PC-9 (cell line): ENCODE measurements at places on chromosomes 5 and 9. TPM values are rescaled to one million over a fixed set of nuclear protein-coding genes. Genes with fewer than 3 reads are reported as not detected.
A peak's percentile ranks its signal among the peaks of the same experiment; 100 is the strongest.

Gene IFNA8
- not detected in 2 replicates for total RNA-seq

Gene ACTBL2
- 0.98 and 1.5 TPM in 2 replicates for total RNA-seq

Gene CYLC2
- total RNA-seq = not detected in 2 replicates

Gene BRD3OS
- 23.7 and 26.2 TPM in 2 replicates for total RNA-seq

Gene FOXD4L4
- total RNA-seq = 0.24 and 0.53 TPM in 2 replicates

GRCh38 chr9:107620801-107621200 is 131.2 kb upstream of the KLF4 start:
- no peak overlapping the region for H3K27ac ChIP-seq
- DNase-seq = no peak
- H3K36me3 ChIP-seq = no peaks in the 10 kb centered on the region
- H3K4me1 ChIP-seq = no peaks in the 10 kb centered on the region

DNA sequence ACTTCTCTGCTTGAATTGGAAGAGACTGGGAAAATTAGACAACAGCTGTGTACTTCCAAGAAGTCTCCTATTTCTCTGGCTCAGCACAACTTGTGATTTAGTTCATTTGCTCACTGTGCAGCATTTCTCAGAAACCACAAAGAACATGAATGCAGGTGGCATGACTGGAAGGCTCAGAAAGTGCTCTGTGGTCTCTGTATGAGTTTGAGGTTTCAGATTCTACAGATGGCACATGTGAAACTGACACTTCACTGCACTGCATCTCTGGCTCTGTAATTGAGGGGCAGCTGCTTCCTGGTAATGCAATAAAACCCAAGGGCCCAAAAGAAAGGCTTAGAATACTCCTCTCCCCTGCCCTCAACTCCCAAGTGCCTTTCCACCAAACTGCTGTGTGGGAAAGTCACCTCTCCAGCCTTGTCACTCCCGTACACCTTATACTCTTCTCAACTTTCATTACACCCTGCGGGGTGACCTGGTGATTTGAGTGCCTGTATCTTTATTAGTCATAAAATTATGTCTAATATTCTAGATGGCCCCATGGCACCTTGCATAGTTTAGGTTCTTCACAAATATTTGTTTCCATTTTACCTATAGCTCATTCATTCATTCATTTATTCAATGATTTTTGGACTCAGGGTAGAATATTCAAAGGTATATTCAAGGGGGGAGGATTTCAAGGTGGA is 82.5 kb downstream of the ESM1 start:
- H3K4me1 ChIP-seq = no peaks in the 10 kb centered on the region
- no peak for DNase-seq
- no peaks in the 10 kb centered on the region for H3K36me3 ChIP-seq
- H3K27me3 ChIP-seq = peaks cover 15% of the 10 kb centered on the region

GRCh38 chr5:135264451-135265440 is 134.3 kb downstream of the MACROH2A1 start:
- H3K27me3 ChIP-seq = no peaks in the 10 kb centered on the region
- DNase-seq = no peak
- H3K36me3 ChIP-seq = no peaks in the 10 kb centered on the region
- H3K4me1 ChIP-seq = no peaks in the 10 kb centered on the region

GRCh38 chr5:1787472-1788047 is 12.1 kb downstream of the MRPL36 start:
- H3K27me3 ChIP-seq = peaks cover 59% of the 10 kb centered on the region
- H3K4me3 ChIP-seq = no peak overlapping the region
- H3K27ac ChIP-seq = no peak overlapping the region
- H3K36me3 ChIP-seq = no peaks in the 10 kb centered on the region
- peaks cover 11% of the 10 kb centered on the region for H3K4me1 ChIP-seq
- no peak for DNase-seq

DNA sequence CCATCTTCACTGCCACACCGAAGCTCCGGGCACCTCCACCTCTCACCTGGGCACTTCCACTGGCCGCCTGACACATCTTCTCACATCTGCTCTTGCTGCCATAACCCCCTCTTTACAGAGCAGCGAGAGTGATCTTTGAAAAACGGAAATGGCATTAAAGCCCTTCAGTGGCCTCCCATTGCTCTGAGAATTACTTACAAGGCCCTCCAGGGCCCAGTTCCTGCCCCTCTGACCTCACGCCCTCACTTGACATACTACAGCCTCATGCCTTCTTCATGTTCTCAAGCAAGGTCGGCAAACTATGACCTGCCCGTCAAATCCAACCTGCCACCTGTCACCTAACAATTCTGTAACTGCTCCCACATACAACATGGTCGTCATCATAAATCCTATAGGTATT is 187.3 kb downstream of the NR3C1 start:
- H3K4me1 ChIP-seq = no peaks in the 10 kb centered on the region
- no peaks in the 10 kb centered on the region for H3K27me3 ChIP-seq
- no peak for DNase-seq
- H3K27ac ChIP-seq = no peak overlapping the region

- H3K4me1 ChIP-seq = no peaks in the 10 kb centered on the region
- H3K27ac ChIP-seq = no peak overlapping the region
- DNase-seq = no peak
Measured at GRCh38 chr5:33258553-33258952, 182.2 kb upstream of the TARS1 start.

DNA sequence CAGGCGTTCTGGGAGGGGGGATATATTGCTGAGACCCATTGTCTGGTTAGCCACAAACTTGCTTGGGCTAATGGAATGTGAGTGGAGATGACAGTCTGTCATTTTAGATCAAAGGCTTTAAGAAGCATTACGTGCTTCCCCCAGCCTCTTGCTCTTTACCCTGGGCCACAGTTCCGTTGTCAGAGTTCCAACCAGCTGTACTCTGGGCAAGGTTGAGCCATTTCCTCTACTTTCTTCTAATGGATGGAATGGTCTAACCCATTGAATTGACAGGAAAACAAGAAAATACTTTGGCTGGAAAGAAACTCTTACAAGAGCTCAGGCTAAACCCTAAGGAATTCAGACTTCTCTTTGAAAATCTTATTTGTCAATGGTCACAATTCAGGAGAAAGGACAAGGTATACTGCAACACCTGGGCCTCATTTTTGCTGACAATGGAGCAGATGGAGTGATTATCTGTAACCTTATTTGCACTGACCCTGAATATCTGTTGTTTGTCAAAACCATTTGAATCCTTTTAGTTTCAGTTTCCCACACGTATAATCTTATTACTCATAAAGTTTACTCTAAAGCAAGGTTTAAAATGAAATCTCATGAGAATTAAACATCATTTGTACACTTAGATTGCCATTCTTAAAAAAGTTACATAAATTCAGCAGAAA is 231.4 kb downstream of the PDE4D start:
- no peak overlapping the region for H3K4me3 ChIP-seq
- H3K36me3 ChIP-seq = no peaks in the 10 kb centered on the region
- no peak overlapping the region for H3K27ac ChIP-seq
- H3K4me1 ChIP-seq = peaks cover 8% of the 10 kb centered on the region

GRCh38 chr5:53482717-53483638 is 2.5 kb downstream of the FST start:
- DNase-seq = no peak
- peaks cover 11% of the 10 kb centered on the region; the same call in 1 of the 2 replicates for H3K27me3 ChIP-seq
- no peaks in the 10 kb centered on the region for H3K36me3 ChIP-seq
- no peak overlapping the region; the same call in 1 of the 2 replicates for H3K4me3 ChIP-seq

GRCh38 chr9:34898846-34899245 is 59.2 kb upstream of the PHF24 start:
- no peak overlapping the region for H3K27ac ChIP-seq
- no peak overlapping the region for H3K4me3 ChIP-seq
- no peaks in the 10 kb centered on the region for H3K4me1 ChIP-seq
- H3K27me3 ChIP-seq = peaks cover 33% of the 10 kb centered on the region; the same call in 1 of the 2 replicates
- H3K36me3 ChIP-seq = no peaks in the 10 kb centered on the region

DNA sequence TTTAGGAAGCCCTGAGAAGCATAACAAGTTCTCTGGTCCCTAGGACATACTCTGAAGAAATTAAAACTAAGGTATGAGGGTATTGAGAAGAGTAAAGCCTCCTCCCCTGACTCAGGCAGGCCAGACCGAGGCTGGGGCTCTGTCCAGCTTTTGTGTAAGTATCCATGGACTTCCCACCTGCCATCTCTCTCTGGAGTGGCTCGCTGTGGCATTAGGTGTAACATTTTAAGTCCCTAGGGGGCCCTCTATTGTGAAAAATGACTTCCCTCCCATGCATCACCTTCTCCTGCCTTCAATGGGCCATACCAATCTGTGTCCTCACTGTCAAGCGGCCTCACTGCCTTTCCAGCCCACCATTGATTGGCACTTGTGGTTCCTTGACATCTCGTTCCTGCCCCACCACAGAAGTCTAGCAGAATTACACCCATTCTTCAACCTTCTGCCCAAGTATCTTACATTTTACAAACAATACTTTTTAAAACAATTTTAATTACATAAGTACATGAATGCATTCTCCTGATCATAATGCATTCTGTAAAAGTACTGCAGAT is 205.5 kb downstream of the SLIT3 start:
- no peak overlapping the region for H3K4me3 ChIP-seq
- no peaks in the 10 kb centered on the region for H3K36me3 ChIP-seq
- H3K4me1 ChIP-seq = no peaks in the 10 kb centered on the region
- H3K27me3 ChIP-seq = peaks cover 26% of the 10 kb centered on the region; the same call in 1 of the 2 replicates
- H3K27ac ChIP-seq = no peak overlapping the region

DNA sequence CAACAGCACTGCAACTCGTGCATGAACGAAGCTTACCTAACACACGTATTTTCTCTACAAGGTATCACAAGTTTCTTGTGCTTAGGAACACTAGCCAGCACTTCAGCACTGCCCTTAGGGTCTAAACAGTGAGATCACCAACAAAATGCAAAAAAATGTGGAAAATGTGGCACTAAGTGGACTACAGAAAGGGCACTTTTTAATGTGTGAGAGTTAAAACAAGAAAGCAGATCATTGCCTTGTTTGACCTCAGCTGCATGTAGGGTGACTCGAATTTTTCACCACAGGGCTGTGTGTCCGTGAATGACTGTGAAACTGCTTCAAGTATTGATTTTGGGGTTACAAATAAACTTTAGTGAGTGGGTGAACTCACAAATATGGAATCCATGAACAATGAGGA is 90.5 kb downstream of the MARCHF3 start:
- no peaks in the 10 kb centered on the region for H3K36me3 ChIP-seq
- H3K4me3 ChIP-seq = no peak overlapping the region
- peaks cover 12% of the 10 kb centered on the region; the same call in 1 of the 2 replicates for H3K4me1 ChIP-seq
- DNase-seq = no peak

DNA sequence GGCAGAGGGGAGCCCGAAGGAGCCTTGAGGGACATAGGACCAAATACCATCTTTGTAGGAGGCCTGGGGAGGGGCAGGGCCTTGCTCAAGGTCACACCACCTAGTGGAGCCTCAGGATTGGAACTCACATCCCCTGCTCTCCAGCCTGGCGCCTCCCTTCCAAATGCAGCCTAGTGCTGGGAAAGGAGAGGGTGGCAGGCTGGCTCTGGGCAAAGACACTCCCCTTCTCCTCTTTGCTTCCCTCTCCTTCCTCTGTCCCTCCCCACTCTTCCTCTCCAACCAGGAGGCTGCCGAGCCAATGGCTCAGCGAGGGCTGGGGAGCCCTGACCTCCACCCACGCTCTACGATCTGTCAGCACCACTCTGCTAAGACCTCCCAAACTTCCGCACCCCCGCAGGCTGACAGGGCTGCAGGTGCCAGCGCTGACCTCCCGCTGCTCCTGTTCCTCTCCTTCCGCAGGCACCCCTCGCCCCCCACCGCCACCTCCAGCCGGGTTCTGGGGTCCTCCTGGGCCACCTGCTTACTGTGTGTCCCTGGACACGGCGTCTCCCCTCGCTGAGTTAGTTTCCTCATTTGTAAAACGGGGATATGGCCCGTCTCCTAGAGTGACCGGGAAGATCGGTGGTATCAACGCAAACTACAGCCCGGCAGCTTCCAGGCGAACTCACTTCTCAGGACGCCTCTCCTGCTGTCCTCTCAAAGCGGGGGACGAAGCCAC is 52.9 kb downstream of the C9orf50 start:
- H3K36me3 ChIP-seq = no peaks in the 10 kb centered on the region
- H3K4me3 ChIP-seq = peak overlapping the region; percentile 59
- DNase-seq = peak; percentile 54
- H3K27ac ChIP-seq = peak overlapping the region; percentile 30
- peaks cover 36% of the 10 kb centered on the region for H3K4me1 ChIP-seq
- no peaks in the 10 kb centered on the region for H3K27me3 ChIP-seq

DNA sequence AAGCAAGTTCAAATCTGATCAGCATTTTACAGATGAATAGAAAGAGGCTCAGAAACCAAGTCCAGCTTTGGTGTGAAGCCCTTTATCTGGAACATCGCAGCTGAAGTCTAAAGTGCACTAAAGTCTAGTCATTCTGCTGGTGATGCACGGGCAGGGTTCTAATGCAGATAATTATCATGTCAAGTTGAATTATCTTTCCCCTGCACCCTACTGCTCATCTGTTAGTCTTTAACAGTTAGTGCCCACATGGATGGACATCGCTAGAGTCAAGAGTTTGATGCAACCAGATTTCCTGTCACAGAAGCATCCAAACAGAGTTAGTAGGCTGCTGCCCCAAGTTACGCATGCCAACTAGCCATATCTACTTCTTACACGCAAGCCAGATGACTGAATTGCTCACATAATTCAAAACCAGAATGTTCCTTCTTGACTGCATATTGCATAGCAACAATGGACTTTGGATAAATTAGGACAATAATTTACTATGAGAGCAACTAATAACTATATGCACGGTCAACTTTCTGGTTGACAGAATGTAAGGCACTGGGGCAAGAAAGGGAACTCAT is 1.6 kb upstream of the TOMM5 start:
- 0 out of 2 replicates have a peak, but pooled peaks cover under 1% of the 10 kb centered on the region for H3K36me3 ChIP-seq
- no peak overlapping the region for H3K27ac ChIP-seq
- peaks cover 14% of the 10 kb centered on the region; the same call in 1 of the 2 replicates for H3K4me1 ChIP-seq
- no peaks in the 10 kb centered on the region for H3K27me3 ChIP-seq
- DNase-seq = no peak
- no peak overlapping the region for H3K4me3 ChIP-seq

- no peak for DNase-seq
- no peaks in the 10 kb centered on the region for H3K4me1 ChIP-seq
- no peak overlapping the region for H3K27ac ChIP-seq
- no peak overlapping the region for H3K4me3 ChIP-seq
- H3K27me3 ChIP-seq = peaks cover 3% of the 10 kb centered on the region; the same call in 1 of the 2 replicates
Measured at GRCh38 chr9:79020276-79020675, 551.5 kb upstream of the TLE4 start.
